ENCODE measurements at places on chromosomes 13 and 19. TPM values are rescaled to one million over a fixed set of nuclear protein-coding genes. Genes with fewer than 3 reads are reported as not detected.
A peak's percentile ranks its signal among the peaks of the same experiment; 100 is the strongest.

DNA sequence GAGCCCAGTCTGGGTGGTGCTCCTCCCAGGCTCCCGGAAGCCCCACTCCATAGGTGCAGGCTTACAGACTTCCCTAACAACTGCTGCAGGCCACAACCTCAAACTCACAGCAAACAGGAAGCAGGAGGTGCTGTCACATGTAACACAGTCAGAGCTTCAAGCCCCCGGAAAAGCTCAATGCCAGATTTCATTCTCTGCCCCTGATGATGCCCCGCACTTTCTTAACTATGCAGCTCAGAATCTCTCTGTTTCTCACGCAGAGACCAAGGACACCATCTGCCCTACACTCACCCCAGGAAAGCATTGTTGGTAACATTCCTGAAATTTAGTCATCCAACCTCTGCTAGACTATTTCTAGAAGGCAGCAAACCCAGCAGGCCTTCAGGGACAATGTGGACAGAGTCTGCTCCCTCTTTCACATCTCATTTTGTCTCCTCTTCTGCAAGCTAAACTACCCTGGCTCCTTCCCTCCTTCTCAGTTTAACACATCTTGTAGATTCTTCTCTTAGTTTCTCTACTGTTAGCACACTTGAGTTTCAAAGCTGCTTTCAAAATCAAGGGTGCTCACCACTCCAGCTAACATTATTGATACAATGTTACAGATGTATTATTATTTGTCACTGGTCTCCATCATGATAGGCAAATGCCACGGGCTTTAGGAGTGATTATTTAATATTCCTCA lies 162.5 kb downstream of the KCTD12 start:
- DNase-seq = no peak

LIM2 gene
- not detected for total RNA-seq

LYL1 gene
- total RNA-seq = 16.1 TPM

POU2F2 gene
- total RNA-seq = 69.3 TPM

DNA sequence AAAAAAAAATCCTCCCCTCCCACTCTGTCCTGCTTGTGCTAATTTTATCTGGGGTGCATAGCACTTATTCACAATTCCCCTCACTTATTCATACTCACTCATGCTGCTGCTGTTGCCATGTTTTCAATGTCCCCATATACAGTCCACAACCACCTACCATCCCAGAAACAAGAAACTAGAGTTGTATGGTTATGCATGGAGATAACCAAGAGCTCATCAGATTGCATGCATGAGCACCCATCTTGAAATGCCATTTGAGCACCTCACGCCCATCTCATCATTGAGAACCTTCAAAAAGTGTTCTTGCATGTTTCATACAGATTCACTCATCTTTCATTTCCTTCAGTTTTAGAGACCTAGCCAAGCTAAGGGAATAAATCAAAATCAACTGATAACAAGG lies 15.1 kb upstream of the N4BP2L2 start:
- DNase-seq = no peak

DNA sequence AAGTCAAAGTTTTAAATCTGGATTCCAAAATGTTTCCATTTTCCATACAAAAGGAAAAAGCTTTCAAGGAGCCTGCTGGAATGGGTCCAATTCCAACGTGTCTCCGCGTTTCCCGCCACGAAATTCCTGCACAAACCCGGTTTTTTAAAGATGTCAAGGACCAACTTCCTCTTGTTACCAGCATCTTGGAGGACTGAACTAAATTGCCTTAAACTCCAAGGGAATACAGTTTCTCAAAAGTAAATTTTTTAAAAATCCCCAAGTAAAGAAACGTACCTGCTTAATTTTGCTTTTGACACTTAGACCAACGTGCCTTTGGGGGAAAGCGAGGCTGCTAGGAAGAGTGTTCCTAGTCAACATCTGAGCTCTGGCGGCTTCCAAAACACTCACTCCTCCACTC lies 12.3 kb upstream of the SOX1 start:
- DNase-seq = no peak

RPS19 gene
- total RNA-seq = 4,015 TPM

- DNase-seq = no peak
These were observed 877.2 kb upstream of the PCDH20 start for GRCh38 chr13:62292714-62293480.

DNA sequence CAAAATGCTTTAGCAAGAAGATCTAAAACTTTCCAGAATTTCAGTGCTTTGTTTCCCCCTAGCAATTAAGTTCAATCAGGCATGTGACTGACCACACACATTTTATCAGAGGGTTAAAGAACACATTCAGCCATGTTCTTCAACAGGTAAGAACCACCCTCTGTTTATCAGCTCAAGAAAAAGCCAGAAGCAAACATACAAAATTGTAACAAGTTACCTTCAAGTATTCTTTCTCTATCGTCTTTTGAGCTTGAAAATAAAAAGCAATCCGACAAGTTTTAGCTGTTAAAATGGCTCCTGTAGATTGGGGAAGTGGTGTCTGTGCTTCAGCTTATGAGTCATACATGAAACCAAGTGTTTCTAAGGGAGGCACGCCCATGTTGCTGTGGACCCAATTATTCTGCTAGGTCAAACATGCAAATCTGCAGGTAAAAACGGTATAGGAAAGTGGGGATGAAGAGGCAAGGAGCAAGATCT lies at the start of gene ELF1:
ELF1 (minus strand) TSS at position 306 of the 477 bp plus-strand sequence. CDS start 37,262 bp downstream, outside the sequence.
- peak; percentile 89 for DNase-seq

- no peak for DNase-seq
These were observed 70.2 kb downstream of the KLF2 start for GRCh38 chr19:16394681-16395375.

LRRC8E gene
- total RNA-seq = not detected

DNA sequence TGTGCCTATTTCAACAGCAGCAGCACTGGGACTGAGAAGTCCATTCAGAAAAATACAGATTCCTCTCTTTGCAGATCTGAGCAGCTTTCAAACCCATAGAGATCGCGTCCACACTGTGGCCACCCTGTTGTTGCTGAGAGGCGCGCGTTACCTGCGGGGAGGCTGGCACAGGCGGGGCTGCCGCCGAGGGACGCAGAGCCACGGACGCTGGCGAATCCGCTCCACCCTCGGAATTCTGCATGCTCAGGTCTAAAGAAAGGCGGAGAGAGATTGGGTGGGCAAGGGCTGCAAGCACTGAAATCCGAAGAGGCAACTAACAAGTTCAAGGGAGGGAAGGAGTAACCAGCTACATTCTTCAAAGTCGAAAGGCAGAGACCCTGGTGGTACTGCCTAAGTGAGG lies 63.0 kb downstream of the RFX2 start:
- DNase-seq = no peak

PINLYP gene
- total RNA-seq = 0.84 TPM

NALCN gene
- total RNA-seq = not detected

Measured in CD4-positive, alpha-beta memory T cell (primary cell).